HTR-8/SVneo (cell line): ENCODE measurements at places on chromosomes 12 and 14.
A peak's percentile ranks its signal among the peaks of the same experiment; 100 is the strongest.

DNA sequence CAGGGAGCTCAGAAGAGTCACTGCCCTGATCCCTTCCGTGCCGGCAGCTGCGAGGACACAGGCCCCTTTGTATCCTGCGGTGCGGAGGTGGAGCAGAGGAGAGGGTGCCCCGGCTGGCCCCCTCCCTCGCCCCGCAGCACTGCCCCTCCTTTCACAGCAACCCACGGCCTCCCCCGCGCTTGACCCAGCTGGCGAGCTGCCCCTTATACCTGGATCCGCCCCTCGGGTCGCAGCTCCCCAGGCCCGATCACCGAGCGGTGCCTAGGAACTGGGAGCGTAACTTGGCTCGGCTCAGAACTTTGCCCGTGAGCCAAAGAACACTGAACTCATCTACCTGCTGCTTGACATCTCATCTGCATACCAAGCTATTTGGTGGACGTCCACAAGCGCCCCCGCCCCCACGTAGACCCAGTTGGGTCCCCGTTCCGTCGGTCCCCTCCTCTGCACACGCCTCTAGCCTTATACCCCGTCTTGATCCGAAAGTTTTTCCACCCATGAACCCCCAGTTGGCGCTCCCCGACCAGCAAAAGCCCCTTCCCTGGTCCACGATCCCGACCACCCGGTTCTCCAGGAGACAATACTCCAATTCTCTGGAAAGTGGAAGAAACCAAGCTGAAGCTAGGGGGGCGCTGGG is 697 bp upstream of the DNAJC14 start:
- peak; percentile 67 for DNase-seq

DNA sequence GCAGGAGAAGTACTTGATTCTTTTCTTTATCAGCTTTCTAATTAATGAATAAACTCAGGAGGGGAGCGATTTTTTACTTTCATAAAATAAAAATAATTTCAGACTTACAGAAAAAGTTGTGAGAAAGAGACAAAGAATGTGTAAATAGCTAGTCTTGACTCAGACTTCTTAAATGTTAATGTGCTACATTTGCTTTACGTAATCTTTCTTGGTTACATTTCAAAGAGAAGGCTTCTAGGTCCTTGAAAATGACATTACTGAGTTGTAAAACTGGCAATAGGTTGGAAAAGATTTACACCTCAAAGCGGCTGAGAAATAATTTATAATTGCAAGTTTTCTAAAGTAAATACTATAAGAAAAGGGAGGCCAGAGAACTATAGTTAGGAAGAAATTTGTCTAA is 28.6 kb downstream of the GABARAPL1 start:
- no peak for DNase-seq

DNA sequence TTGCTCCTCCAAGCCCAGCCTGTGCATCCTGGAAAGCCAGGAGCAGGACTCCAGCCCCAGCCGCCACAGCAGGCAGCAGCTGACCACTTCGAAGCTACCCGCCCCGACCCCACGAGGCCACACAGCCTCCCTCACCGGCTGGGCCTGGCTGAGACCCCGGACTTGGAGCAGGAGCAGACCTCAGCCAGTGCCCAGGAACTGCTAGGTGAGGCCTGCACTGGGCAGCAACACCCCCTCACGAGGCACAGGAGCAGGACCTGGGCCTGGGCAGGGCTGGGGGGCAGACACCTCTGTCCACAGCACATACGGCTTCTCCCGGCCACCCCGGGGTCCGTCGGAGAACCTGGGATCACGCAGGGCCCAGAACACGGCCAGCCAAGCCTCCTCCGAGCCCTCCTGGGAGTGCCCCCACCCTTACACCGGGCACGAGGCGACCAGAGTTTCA is 137.4 kb upstream of the C14orf180 start:
- DNase-seq: no peak

DNA sequence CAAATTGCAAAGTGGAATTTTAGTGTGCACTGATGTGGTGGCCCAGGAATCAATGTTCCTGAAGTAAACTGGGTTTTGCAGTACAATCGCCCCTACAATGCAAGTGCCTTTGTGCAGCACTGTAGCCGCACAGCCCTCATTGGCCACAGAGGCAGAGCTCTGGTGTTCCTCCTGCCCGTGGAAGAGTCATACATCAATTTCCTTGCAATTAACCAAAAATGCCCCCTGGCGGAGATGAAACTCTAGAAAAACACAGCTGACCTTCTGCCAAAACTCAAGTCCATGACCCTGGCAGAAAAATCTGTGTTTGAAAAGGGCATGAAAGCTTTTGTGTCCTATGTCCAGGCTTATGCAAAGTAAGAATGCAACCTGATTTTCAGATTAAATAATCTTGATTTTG is 117.9 kb upstream of the PRB2 start:
- no peak for DNase-seq

GRCh38 chr12:21221778-21222177 is 90.8 kb downstream of the SLCO1B1 start:
- DNase-seq: no peak

GRCh38 chr14:77498120-77498979 is at the start of gene ISM2:
Gene ISM2, minus strand, starts transcription at chr14:77498816. Its CDS starts 23 bp downstream, at chr14:77498793.
- peak; percentile 74 for DNase-seq

- no peak for DNase-seq
Observed at GRCh38 chr12:54890339-54890738, 36.0 kb downstream of the MUCL1 start.

DNA sequence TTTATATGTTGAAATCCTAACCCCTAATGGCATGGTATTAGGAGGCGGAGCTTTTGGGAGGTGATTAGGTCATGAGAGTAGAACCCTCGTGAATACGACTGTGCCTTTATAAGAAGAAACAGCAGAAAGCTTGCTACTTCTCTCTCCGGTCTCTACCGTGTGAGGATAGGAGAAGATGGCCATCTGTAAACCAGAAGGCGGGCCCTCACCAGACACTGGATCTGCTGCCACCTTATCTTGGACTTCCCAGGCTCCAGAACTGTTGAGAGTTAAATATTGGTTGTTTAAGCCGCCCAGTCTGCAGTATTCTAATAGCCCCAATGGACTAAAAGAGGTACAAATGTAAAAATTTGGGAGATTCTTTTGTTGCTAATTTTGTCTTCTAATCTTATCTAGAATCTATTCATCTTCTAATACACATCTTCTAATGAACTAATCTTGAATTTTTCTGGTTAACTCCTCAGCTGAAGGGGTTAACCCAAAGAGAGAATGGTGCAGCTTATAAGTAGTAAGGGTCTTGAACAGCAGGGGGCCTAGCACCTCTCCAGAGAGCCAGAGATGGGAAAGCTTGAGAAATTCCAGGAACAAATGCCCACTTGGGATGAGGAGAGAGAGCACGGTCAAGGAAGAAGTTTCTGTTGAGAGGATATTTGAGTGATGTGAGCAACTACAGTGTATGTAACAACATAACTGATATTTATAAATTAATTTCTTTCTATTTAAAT is 264.0 kb upstream of the GRIP1 start:
- no peak for DNase-seq

GRCh38 chr12:121534495-121535148 is 46.2 kb downstream of the KDM2B start:
- no peak for DNase-seq

DNA sequence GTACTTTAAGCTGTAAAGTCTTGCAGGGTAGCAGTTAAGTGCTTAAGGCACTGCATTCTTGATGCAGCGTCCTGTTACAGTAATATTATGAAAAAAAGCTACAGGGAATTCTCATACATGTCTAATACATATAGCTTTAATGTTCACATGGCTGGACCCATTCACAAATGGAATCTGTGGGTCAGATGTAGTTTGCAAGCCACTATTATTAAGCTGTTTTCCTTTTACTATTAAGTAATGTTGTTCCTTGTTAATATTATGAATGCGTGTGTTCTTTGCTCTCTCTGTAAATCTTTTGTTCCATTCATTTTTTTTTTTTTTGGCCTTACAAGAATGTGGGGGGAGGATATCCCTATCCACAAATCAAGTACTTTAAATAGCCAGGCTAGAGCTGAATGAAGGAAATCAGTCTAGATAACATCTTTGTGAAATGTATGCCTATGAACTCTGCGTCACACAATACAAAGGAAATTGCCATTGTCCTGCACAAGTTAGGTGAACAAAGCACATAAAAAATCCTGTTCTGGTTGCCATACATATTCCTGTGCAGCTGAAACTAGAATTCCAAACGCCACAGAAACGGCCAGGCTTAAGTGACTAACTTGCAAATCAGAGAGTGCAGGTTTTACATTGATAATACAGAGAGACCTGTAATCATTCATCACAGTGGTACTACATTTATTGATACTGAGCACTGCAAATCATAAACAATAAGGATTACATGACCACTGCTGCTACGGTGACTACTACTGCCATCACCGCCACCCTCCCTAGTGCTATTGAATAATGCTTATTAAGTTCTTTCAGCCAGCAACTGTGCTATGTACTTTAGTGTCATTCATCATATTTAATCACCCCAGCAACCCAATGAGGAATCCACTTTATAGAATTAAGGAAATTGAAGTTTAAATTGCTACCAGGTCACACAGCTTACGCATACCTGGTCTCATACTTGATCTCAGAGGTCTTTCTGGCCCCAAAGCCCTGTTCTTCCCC is 111.9 kb downstream of the HMGA2 start:
- no peak for DNase-seq

DNA sequence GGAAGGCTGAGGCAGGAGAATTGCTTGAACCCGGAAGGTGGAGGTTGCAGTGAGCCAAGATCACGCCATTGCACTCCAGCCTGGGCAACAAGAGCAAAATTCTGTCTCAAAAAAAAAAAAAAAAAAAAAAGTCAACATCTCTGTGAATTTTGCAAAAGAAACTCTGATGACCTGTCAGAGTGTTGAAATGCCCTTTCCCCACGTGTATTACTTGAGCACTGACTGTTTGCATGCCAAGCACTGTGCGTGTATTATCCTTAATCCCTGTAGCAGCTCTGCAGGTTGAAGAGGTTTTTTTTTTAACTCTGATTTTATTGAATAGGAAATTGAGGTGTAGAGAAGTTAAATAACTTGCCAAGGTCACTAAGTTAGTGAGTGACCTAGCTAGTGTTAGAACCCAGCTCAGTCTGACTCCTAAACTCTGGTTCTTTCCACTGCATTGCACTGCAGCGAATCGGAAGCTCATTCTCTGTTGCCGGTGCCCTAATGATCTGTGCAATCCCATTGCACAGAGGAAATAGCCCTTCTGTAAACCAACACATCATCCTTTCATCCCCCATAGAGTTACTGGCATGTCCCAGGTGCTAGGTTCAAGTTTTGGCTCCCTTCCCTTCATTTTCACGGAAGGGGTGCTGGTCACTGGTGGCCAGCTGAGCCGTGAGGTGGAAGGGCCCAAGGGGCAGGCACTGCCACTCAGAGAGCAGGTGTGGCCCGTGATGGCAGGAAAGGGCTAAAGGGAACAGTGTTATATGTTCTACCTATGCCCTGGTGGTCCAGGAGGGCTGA is 122.3 kb downstream of the EML1 start:
- no peak for DNase-seq

GRCh38 chr14:104201496-104201895 is 63.1 kb downstream of the KIF26A start:
- DNase-seq: no peak

- no peak for DNase-seq
Observed at GRCh38 chr14:68627868-68628604, 164.8 kb downstream of the ZFP36L1 start.

DNA sequence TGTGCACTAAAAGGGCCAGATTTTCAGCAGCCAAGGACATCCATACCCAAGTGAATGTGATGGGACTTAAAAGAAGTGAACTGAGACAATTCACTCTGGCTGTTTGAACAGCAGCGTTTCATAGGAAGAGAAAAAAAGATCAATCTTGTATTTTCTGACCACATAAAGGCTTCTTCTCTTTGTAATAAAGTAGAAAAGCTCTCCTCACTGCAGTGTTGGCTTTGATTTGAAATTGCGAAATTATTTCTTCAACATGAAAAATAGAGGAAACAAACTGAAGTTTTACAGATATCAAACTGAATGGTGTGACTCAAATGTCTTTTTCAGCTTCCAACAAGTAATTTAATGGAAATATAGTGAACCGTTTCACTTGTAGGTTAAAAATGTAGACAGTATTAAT is 11.3 kb upstream of the KCNMB4 start:
- no peak for DNase-seq

GRCh38 chr14:53265025-53265424 is 111.9 kb upstream of the DDHD1 start:
- no peak for DNase-seq

DNA sequence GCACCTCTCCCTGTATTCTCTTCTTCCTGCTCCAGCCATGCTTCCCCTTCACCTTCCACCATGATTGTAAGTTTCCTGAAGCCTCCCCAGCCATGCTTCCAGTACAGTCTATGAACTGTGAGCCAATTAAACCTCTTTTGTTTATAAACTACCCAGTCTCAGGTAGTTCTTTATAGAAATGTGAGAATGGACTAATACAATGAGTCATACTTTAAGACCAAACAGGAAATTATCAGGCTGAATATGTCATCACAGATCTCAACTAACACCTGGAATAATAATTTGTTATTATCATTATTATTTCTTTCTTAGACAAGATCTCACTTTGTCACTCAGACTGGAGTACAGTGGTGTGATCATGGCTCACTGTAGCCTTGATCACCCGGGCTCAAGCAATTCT is 85.4 kb downstream of the KCNMB4 start:
- no peak for DNase-seq

DNA sequence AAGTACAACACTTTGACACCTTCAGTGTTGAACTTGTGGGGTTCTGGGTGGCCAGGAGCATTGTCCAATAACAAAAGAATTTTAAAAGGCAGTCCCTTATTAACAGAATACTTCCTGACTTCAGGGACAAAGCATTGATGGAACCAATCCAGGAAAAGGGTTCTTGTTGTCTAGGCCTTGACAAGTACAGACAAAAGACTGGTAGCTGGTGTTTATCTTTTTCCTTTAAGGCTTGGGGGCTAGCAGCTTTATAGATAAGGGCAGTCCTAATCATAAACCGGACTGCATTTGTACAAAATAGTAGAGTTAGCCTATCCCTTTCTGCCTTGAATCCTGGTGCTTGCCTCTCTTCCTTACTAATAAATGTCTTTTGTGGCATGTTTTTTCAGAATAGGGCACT is 27.4 kb downstream of the FAM177A1 start:
- no peak for DNase-seq

GRCh38 chr12:107533218-107533617 is 152.4 kb upstream of the PWP1 start:
- no peak for DNase-seq

- no peak for DNase-seq
Observed at GRCh38 chr12:92138144-92138543, 7.5 kb downstream of the BTG1 start.

- peak; percentile 72 for DNase-seq
Observed at GRCh38 chr12:62732861-62733427, 202.0 kb downstream of the PPM1H start.
